A673 (cell line): ENCODE measurements at places on chromosomes 11 and 22. TPM values are rescaled to one million over a fixed set of nuclear protein-coding genes. Genes with fewer than 3 reads are reported as not detected.

- H3K36me3 ChIP-seq = no peaks in the 10 kb centered on the region
- peaks cover 7% of the 10 kb centered on the region for H3K4me1 ChIP-seq
- no peak overlapping the region for H3K27ac ChIP-seq
- no peak overlapping the region for H3K4me3 ChIP-seq
- peak; percentile 40 for DNase-seq
Measured at GRCh38 chr11:105156231-105156630, 16.7 kb upstream of the CARD18 start.

DNA sequence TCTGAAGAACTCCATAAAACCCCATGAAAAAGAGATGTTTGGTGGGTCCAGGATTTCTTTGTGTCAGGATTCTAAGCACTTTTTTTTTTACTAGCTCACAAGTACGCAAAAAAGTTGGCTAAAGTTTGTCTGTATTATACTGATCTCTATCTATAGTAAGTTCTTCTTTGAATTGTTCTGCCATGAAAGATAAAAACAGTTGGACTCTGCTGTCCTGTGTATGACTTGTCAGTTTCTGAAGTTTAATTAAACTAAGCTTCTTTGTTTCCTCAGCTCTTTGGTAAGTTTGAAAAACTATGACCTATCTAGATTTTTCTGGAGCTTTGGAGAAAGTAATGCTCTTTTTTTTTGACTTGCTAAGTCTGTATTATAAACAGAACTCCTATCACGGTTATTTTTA lies 812.2 kb upstream of the LUZP2 start:
- H3K36me3 ChIP-seq = no peaks in the 10 kb centered on the region
- no peak for DNase-seq
- H3K27ac ChIP-seq = no peak overlapping the region
- H3K4me1 ChIP-seq = no peaks in the 10 kb centered on the region
- no peak overlapping the region for H3K4me3 ChIP-seq
- no peaks in the 10 kb centered on the region for H3K27me3 ChIP-seq

GRCh38 chr22:23745791-23746190 lies 5.1 kb downstream of the ZNF70 start:
- H3K4me1 ChIP-seq = peaks cover 4% of the 10 kb centered on the region
- H3K27me3 ChIP-seq = no peaks in the 10 kb centered on the region
- peaks cover 34% of the 10 kb centered on the region for H3K36me3 ChIP-seq
- no peak for DNase-seq
- H3K4me3 ChIP-seq = no peak overlapping the region
- no peak overlapping the region for H3K27ac ChIP-seq

DNA sequence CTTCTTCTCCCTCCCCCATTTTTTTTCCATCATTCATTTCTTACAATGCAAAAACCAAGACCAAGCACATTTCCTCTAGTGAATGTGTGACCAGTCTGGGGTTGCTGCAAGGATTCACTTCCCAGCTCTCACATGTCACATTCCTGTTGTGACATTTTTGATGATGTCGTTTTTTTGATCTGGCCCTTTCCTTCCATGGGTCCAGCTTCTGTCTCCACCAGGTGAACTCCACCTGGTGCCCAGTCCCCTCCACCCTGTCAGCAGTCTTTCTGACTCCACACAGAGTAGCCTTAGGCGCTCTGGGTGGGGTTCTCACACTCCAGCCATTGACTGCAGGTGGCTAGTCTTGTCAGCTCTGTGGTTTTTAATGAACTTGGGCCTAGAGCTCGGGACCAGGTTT lies 15.6 kb downstream of the PANX1 start:
- no peaks in the 10 kb centered on the region for H3K27me3 ChIP-seq
- no peaks in the 10 kb centered on the region for H3K4me1 ChIP-seq
- no peak overlapping the region for H3K27ac ChIP-seq
- no peak overlapping the region for H3K4me3 ChIP-seq

GRCh38 chr11:64085906-64086257 lies 50.2 kb downstream of the FLRT1 start:
- no peak for DNase-seq
- H3K4me3 ChIP-seq = no peak overlapping the region
- H3K36me3 ChIP-seq = no peaks in the 10 kb centered on the region
- no peak overlapping the region for H3K27ac ChIP-seq

- H3K4me1 ChIP-seq = peaks cover 11% of the 10 kb centered on the region
- H3K36me3 ChIP-seq = no peaks in the 10 kb centered on the region
- no peak overlapping the region for H3K4me3 ChIP-seq
- DNase-seq = peak; percentile 41
- H3K27ac ChIP-seq = no peak overlapping the region
- H3K27me3 ChIP-seq = no peaks in the 10 kb centered on the region
Measured at GRCh38 chr11:92101920-92102319, 122.7 kb upstream of the FAT3 start.

DNA sequence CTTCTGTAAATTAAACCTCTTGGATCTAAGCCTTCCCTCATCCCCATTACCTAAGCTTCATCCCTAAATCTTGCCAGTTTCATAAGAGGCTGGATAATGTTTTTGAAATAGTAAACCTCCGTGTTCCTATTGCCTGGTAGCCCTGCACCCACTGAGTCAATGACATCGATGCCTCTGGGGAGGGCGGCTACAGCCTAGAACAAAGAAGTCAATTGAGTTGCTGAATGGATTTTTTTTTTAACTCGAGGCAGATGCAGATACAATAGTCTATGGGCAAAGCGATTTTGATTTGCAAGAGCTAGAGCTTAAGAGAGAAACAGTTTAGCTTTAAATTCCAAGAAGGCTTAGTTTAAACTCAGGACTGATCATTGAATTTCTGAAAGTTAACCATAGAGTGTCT lies 121.3 kb downstream of the NECTIN1 start:
- H3K4me1 ChIP-seq = no peaks in the 10 kb centered on the region
- no peak for DNase-seq
- H3K27me3 ChIP-seq = no peaks in the 10 kb centered on the region
- H3K27ac ChIP-seq = no peak overlapping the region
- no peak overlapping the region for H3K4me3 ChIP-seq

DNA sequence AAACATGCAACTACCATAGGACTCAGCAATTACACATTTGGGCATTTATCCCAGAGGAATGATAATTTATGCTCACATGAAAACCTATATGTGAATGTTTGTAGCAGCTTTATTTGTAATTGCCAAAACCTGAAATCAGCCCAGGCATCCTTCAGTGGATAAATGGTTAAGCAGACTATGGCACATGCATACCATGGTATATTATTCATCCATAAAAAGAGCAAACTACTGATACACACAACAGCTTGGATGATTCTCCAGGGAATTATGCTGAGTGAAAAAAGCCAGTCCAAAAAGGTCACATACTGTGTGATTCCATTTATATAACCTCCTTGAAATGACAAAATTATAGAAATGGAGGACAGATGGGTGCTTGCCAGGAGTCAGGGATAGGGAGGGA lies 86.7 kb downstream of the ALX4 start:
- H3K27ac ChIP-seq = no peak overlapping the region
- H3K4me3 ChIP-seq = no peak overlapping the region
- no peaks in the 10 kb centered on the region for H3K27me3 ChIP-seq
- no peaks in the 10 kb centered on the region for H3K36me3 ChIP-seq
- peaks cover 7% of the 10 kb centered on the region for H3K4me1 ChIP-seq

DNA sequence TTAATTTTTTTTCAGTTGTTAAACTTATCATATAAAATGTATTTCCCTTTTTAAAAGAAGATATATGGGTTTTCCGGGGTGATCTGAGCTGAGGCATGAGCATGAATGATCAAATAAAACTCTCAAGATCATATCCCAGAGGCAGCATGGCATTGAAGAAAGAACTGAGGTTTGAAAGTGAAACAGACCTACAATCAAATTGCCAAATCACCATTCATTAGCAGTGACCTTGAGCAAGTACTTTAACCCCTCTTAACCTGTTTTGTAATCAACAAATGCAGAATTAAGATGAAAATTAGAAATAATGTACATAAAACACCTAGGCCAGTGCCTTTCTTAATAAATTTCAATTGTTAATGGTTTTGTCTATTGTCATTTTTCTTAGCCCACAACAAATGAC lies 116.0 kb downstream of the RBFOX2 start:
- no peak overlapping the region for H3K4me3 ChIP-seq
- H3K4me1 ChIP-seq = peaks cover 68% of the 10 kb centered on the region
- H3K36me3 ChIP-seq = no peaks in the 10 kb centered on the region
- no peak for DNase-seq
- no peak overlapping the region for H3K27ac ChIP-seq

DNA sequence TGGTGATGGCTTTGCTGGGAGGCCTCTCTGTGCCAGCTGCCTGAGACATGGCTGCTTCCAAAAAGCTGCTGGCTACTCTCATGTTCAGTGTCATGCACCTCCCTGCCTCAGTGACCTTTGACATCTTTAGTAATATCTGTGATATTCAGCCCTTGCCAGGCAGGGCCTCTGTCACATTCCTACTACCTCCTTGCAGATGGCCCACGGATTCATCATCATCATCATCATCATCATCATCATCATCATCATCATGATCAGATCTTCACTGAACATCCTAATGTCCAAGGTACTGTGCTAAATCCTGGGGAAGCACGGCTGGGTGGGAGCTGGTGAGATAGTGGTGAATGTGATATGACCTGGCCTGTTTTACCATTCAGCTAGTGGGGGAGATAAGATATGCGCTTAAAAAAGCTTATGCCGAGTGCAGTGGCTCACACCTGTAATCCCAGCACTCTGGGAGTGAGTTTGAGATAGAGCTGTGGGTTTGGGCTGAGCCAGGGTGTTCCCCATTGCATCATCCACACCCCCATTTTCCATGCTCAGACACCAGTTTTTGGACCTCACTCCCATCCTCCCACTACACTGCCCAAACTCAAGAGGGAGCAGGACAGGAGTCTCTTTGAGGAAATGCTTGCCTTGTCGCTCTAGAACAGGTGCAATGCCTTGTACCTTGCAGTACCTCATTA lies 17.1 kb upstream of the TMPRSS13 start:
- no peaks in the 10 kb centered on the region for H3K36me3 ChIP-seq
- no peaks in the 10 kb centered on the region for H3K4me1 ChIP-seq
- H3K27ac ChIP-seq = no peak overlapping the region
- DNase-seq = no peak

DNA sequence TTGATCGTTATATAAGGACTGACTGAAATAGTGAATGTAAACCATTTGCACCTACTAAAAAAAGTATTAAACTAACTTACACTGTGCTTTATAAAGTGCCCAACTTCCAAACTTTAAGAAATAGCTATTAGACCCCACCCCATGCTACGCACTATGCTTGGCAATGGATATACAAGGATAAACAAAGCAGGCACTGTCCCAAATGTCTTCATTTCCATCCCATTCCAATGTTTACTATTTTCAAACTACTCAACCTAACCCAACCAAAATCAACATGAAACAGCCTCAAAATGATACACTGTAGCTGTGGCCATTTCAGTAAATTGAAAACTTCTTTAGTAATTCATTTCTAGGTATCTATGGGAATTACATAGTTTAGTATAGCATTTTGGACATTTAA lies 12.5 kb downstream of the PHF21A start:
- DNase-seq = no peak
- no peaks in the 10 kb centered on the region for H3K27me3 ChIP-seq
- peaks cover 43% of the 10 kb centered on the region for H3K4me1 ChIP-seq
- H3K4me3 ChIP-seq = no peak overlapping the region
- H3K36me3 ChIP-seq = no peaks in the 10 kb centered on the region

DNA sequence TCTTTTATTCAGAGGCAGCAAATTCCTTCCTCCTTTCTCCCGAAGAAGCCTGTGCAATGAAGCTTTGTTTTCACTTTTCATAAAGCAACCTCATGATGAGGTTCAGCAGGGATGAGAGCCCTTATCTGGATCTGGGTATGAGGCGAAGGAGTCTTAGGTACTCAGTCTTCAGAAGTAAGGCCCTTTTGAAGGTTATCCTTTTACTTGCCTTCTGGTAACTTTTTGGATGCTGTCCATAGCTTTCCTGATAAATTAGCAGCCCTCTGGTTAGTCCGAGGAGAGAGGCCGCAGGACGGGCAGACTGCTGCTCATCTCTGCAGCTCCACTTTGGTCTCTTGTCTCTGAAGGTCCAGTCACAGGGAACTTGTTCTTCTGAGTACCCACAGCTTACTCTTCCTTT lies 1.1 kb downstream of the TRIM22 start:
- no peak overlapping the region for H3K27ac ChIP-seq
- DNase-seq = no peak
- no peaks in the 10 kb centered on the region for H3K27me3 ChIP-seq
- H3K4me3 ChIP-seq = no peak overlapping the region

DNA sequence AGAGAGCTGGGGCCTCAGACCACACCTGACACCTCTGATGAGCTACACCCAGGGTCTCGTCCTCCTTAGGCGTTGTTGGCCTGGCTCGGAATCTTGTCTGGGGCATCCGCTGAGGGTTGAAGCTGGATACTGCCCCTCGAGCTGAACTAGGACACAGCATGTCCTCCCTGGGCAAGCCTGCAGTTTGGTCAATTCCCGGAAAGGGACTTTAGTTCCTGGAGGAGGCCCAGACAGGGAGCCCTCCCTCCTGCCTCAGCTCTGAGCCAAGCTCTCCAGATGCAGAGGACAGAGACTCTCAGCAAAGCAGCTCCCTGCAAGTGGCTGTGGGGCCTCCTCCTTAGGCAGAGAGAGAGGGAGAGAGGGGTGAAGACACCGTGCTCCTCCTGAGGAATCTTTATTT lies 4.9 kb downstream of the APOL3 start:
- H3K27ac ChIP-seq = no peak overlapping the region
- no peaks in the 10 kb centered on the region for H3K4me1 ChIP-seq
- no peaks in the 10 kb centered on the region for H3K27me3 ChIP-seq
- no peak overlapping the region for H3K4me3 ChIP-seq
- H3K36me3 ChIP-seq = no peaks in the 10 kb centered on the region

GRCh38 chr11:107354780-107355179 lies 102.8 kb downstream of the CWF19L2 start:
- DNase-seq = no peak
- H3K4me3 ChIP-seq = no peak overlapping the region
- H3K27me3 ChIP-seq = no peaks in the 10 kb centered on the region
- H3K27ac ChIP-seq = no peak overlapping the region

DNA sequence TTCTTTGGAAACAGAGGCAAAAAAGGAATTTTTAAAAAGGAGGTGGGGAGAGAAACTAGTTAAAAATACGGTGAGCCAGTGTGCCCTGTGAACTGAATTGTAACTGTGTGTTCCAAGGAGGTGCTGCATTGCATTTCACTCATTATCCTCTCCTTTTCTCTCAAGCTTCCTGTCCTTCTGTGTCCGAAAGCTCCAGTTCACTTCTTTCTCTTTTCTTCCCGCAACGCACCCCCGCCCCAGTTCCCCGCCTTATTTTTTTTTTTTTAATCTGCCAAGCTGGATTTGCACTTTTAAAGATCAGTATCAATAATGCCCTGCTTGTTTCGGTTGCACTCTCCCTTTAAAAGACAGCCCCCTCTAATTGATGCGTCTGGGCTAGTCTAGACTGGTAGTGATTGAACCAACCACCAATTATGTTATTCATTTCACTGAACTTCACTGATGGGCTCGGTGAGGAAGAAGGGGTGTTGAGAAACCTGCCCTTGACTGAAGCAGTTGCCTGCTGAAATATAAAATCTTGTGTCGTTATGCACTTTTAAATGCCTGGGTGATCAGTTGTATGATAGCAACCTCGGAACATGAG lies 18.5 kb downstream of the BLID start:
- no peaks in the 10 kb centered on the region for H3K27me3 ChIP-seq
- H3K4me1 ChIP-seq = peaks cover 36% of the 10 kb centered on the region
- H3K36me3 ChIP-seq = peaks cover 1% of the 10 kb centered on the region
- H3K27ac ChIP-seq = peak overlapping the region; percentile 78

CARD16 gene
- total RNA-seq = 5.3 and 8.0 TPM in 2 replicates

SF3A1 gene
- 346 and 366 TPM in 2 replicates for total RNA-seq

CLCF1 gene
- total RNA-seq = 0.69 and 0.87 TPM in 2 replicates

BATF2 gene
- total RNA-seq = not detected in 2 replicates

KRTAP5-10 gene
- not detected in 2 replicates for total RNA-seq
